Stimulated activated CD4-positive, alpha-beta T cell treated with anti-CD3 and anti-CD28 coated beads, Interleukin-1b, Interleukin-23, amount 100 ng/mL, for 1 hour (primary cell): ENCODE measurements at places on chromosomes 1 and 21.

DNA sequence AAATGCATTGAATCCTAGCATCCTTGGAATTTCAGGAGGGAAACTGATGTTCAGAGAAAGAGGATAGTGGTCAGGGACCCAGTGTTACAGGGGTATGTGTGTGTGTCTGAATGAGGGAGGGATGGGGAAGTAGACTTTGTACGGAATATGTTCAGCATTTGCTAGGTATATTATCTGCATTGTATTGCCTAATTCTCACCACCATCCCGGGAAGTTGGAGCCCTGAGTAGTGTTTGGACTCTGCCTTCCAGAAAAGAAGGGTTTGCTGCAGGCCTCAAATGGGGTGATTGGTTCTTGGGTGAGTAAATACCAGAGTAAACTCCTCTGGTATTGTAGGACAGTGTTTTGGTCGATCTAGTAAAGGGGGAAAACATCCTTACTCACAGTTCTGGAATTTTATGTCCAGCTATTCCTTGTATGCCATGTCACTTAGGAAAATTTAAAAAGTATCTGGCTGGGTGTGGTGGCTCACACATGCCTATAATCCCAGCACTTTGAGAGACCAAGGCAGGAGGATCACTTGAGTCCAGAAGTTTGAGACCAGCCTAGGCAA, 7.1 kb upstream of the ZNF496 start:
- DNase-seq: no peak

- DNase-seq: no peak
These were observed 457.7 kb upstream of the RUNX1 start for GRCh38 chr21:35506771-35507170.

DNA sequence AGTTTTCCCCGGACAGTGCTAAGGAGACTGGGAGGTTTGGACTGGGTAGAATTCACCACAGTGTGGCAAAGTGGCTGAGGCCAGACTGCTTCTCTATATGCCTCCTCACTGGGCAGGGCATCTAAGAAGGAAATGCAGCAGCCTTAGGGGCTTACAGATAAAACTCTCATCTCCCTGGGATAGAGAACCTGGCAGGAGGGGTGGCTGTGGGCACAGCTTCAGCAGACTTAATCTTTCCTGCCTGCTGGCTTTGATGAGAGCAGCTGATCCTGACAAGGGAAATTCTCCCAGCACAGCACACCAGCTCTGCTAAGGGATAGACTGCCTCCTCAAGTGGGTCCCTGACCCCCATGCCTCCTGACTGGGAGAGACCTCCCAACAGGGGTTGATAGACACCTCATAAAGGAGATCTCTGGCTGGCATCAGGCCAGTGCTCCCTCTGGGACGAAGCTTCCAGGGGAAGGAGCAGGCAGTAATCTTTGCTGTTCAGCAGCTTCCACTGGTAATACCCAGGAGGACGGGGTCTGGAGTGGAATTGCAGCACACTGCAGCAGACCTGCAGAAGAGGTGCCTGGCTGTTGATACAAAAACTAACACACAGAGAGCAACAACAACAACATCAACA, 25.2 kb downstream of the KIFAP3 start:
- DNase-seq: no peak

- DNase-seq: no peak
These were observed 11.6 kb downstream of the GPX7 start for GRCh38 chr1:52613636-52614373.

DNA sequence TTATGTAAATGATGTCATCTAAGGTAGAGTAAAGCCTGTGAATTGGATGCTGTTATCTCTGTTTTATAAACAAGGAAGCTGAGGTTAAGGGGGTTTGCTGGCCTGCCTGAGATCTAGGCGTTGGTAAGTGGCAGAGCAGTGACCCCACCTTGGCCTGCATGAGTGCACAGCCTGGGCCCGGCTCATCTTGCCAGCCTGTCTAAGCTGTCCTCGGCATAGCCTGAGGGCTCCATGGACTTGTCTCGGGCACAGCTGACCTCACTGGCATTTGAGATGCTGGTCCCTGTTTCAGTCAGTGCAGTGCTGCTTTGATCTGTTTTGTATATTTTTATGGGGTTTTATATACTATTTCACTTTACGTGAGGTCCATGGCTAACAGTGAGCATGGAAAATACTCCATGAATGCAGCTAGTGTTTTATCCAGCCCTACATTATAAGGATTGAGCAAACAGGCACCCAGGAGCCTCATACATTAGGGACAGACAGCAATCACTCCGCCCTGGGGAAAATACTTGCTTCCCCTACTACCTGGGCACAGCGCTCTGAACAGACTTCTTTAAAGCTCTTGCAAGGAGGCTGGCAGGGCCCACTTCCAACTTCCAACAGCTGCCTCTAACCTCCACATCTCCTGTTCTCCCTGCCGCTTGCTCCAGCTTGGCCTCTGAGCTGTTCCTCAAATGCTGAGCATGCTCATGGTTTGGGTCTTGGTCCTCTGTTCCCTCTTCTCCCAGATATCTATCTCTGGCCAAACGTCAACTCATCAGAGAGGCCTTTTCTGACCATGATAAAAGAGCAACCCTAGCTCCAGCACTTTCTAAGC, 150.6 kb upstream of the HMGB4 start:
- DNase-seq: no peak

DNA sequence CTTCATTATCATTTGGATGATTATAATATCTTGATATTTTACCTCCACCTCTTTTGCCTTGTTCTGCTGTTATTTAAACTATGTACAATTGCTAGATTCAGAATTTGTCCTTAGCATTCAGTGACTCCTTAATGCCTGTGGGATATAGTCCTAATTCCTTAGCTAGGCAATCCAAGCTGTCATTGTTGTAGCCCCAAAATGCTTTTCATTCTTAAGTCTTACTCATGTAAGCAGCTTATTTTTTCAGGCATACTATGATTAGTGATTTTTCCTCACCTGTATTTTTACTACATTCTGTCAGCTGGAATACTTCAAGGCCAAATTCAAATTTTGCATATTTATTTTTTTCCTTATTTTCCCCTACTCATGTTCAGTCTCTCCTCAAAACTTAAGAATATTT, 13.4 kb downstream of the PKN2 start:
- DNase-seq: no peak

- DNase-seq: no peak
These were observed 26.1 kb upstream of the DISC1 start for GRCh38 chr1:231600458-231600976.

- no peak for DNase-seq
These were observed 68.9 kb upstream of the PARP1 start for GRCh38 chr1:226476648-226477319.

- no peak for DNase-seq
These were observed 802 bp downstream of the KAZN start for GRCh38 chr1:14599183-14599791.

DNA sequence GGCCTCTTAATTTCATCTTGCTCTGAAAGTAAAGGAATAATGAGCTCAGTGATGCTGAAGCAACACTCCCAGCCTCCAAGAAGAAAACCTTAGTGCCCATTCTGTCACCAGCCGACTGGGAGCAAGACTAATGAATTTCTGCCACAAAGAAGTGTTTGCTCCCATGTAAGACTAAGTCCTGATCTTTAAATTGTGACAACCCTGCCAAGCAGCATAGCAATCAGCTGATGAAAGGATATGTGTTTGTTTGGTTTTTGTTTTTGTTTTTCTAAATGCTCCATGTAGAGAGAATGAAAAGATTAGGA, 113.7 kb upstream of the PALMD start:
- no peak for DNase-seq

- DNase-seq: peak; percentile 50
These were observed 334.4 kb downstream of the SRGAP2C start for GRCh38 chr1:121519042-121519755.

- DNase-seq: no peak
These were observed 29.1 kb downstream of the PRRX1 start for GRCh38 chr1:170692866-170693575.

- DNase-seq: no peak
These were observed 1095.5 kb downstream of the PLA2G4A start for GRCh38 chr1:187924252-187924651.

DNA sequence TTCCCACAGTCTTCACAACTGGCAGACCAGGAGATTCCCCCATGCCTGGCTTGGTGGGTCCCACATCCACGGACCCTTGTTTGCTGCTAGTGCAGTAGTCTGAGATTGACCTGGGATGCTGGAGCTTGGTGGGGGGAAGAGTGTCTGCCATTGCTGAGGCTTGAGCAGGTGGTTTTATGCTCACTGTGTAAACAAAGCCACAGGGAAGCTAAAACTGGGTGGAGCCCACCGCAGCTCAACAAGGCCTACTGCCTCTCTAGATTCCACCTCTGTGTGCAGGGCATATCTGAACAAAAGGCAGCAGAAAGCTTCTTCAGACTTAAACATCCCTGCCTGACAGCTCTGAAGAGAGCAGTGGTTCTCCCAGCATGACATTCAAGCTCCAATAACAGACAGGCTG, 177.3 kb upstream of the ETV3 start:
- DNase-seq: no peak
